ENCODE measurements at places on chromosomes 3 and 15.

DNA sequence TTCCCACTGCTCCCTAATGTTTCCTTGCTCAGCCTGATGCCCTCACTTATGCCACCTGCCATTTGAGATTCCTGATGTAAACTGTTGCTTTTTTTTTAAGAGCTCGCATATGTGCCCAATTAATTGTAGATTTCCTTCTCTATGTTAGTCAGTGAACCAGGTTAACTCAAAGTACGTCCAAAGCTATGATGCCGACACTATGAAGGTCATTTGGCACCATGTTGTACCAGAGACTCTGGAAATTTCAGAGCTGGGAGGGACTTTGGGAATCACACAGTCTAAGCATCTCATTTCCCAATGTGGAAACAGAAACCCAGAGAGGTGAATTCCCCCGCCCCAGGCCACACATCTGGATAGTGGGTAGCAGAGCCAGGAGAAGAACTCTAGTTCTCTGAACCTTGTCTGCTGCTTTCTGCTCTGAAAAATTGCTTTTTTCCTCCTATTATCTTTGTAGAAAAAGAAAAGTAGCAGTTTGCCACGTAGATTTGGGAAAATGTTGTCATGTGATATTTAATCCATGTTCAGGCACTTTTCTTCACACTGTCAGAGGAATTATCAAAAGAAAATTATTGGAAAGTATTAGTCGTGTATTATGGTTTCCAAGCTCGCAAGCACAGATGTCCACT is 38.5 kb upstream of the TNFAIP8L3 start:
- H3K27ac ChIP-seq: no peak overlapping the region
- peaks cover 11% of the 10 kb centered on the region for H3K4me1 ChIP-seq
- no peak for DNase-seq
- H3K27me3 ChIP-seq: no peaks in the 10 kb centered on the region
- H3K36me3 ChIP-seq: no peaks in the 10 kb centered on the region

DNA sequence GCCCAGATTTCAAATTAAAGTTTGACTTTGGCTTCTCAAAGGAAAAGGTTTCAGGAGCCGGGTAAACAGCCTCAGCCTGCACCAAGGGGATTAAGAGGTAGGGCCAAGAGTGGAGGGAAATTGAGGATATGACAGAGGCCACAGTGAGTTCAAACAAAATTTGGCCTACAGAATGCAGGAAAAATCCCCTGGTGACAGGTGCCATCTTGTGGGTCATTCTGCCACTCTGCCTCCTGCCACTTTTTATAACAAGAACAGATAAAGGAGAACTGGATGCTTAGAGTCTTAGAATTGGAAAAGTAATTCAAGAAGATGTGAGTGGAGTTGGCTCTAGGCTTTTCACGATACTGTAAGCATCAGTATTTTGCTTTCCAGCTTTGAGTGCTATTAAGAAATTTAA is 253.2 kb downstream of the NR2F2 start:
- H3K27ac ChIP-seq: no peak overlapping the region
- no peaks in the 10 kb centered on the region for H3K4me1 ChIP-seq
- DNase-seq: no peak
- no peaks in the 10 kb centered on the region for H3K36me3 ChIP-seq
- H3K4me3 ChIP-seq: no peak overlapping the region

DNA sequence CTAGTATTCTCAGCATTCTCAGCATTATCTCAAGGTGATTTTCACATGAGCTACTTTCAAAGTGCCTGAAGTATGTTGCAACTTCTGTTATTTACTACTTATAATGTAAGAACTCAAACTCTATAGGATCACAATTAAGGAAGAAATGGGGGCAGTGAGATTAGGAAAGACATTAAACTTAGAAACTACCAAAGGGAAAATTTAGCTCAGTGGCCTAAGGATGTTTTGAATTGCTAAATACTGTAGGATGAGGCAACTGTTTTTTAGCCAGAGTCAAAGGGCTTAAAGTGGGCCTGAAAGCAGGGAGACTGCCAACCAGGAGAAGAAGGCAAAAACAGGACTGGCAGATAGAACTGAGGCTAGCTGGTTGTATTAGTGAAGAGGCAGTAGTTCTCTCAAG is 55.5 kb upstream of the MBNL1 start:
- no peak overlapping the region for H3K27ac ChIP-seq
- no peaks in the 10 kb centered on the region for H3K27me3 ChIP-seq
- H3K4me1 ChIP-seq: peaks cover 5% of the 10 kb centered on the region
- no peak overlapping the region for H3K4me3 ChIP-seq
- no peak for DNase-seq

DNA sequence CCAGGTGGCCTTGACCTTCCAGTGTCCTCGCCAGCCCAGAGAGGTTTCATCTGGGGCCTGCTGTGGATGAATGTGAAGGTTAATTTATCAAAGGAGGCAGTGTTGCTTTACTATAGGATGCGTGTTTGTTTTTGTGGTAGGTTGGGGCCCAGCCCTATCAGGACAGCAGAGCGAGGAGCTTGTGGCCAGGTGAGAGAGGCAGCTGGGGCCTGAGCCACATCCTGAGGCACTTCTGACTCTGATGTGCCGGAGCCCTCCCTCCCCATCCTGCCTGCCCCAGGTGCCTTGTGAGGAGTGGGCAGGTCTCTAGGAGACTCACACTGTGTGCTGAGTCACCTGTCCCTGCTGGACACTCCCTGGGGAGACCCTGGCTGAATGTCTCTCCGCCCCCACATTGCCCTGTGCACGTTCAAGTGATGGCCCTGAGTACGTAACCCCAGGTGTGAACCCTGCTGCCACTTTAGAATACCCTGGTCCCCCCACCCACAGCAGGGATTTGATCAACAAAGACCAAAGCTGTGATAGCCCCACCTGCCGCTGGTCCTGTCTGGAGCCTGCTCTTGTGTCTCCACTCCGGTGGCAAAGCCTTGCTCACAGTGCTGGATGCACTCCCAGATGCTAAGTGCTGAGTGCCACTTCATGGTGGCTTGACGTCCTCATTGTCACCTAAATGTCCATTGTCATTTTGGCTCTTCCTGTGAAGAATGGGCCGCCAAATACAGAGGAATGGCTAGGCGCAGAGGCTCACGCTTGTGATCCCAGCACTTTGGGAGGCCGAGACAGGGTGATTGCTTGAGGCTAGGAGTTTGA is 16.0 kb downstream of the FBLN2 start:
- no peak overlapping the region for H3K4me3 ChIP-seq
- H3K27me3 ChIP-seq: no peaks in the 10 kb centered on the region
- no peaks in the 10 kb centered on the region for H3K4me1 ChIP-seq
- H3K27ac ChIP-seq: no peak overlapping the region
- no peaks in the 10 kb centered on the region for H3K36me3 ChIP-seq

GRCh38 chr15:68154923-68155559 is 50.1 kb downstream of the CALML4 start:
- H3K27ac ChIP-seq: no peak overlapping the region
- H3K4me3 ChIP-seq: no peak overlapping the region
- peak; percentile 27 for DNase-seq
- H3K4me1 ChIP-seq: no peaks in the 10 kb centered on the region
- no peaks in the 10 kb centered on the region for H3K36me3 ChIP-seq
